ENCODE measurements at places on chromosomes 4 and X.
A peak's percentile ranks its signal among the peaks of the same experiment; 100 is the strongest.

GRCh38 chr4:24053934-24054333 is 164.1 kb upstream of the PPARGC1A start:
- no peaks in the 10 kb centered on the region for H3K4me1 ChIP-seq
- H3K27ac ChIP-seq: no peak overlapping the region
- H3K36me3 ChIP-seq: no peaks in the 10 kb centered on the region
- no peak overlapping the region for H3K4me3 ChIP-seq
- no peak for DNase-seq
- no peaks in the 10 kb centered on the region for H3K27me3 ChIP-seq

GRCh38 chr4:1210971-1211370 is 38.0 kb downstream of the CTBP1 start:
- no peak overlapping the region for H3K4me3 ChIP-seq
- no peaks in the 10 kb centered on the region for H3K27me3 ChIP-seq
- no peak for DNase-seq

GRCh38 chrX:6729626-6730025 is 194.7 kb upstream of the VCX3A start:
- H3K36me3 ChIP-seq: no peaks in the 10 kb centered on the region
- no peak for DNase-seq
- no peak overlapping the region for H3K27ac ChIP-seq

DNA sequence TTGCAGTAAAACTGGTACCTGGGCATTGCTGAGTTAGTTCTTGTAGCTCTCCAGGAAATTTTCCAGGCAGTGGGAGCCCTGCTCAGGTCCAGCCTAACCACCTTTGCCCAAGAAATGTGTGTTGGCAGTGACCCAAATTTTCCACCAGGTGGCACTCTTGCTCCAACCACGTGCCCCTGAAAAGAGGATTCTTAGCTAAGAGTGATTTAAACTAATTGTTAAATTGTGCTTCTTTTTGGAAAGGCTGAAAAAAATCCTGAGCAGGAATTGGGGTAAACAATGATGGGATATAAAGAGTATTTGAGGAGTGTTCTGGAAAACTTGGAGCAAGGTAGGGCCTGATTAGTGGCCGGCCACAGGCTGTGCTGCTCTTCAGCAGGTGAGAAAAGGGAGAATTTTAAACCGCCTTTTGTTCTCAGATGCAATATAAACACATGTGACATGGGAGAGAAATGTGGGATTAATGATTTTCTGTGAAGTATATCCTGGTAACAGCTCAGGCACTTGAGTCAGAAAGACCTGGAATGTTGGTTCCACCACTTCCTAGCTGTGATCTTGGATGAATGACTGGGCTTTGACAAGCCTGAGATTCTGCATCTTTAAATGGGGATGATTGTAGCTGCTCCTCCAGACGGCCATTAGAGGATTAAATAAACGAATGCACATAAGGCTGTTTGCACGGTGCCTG is 219.6 kb downstream of the PTTG2 start:
- H3K4me3 ChIP-seq: no peak overlapping the region
- no peaks in the 10 kb centered on the region for H3K36me3 ChIP-seq
- peak; percentile 67 for DNase-seq

GRCh38 chr4:140061194-140061593 is 92.8 kb downstream of the MAML3 start:
- H3K27ac ChIP-seq: no peak overlapping the region
- peak overlapping the region; percentile 46 for H3K4me3 ChIP-seq
- peaks cover 29% of the 10 kb centered on the region for H3K27me3 ChIP-seq

- H3K27ac ChIP-seq: no peak overlapping the region
- no peak for DNase-seq
- H3K4me3 ChIP-seq: no peak overlapping the region
- H3K36me3 ChIP-seq: no peaks in the 10 kb centered on the region
- H3K27me3 ChIP-seq: no peaks in the 10 kb centered on the region
- H3K4me1 ChIP-seq: no peaks in the 10 kb centered on the region
Measured at GRCh38 chr4:68404153-68404552, 43.1 kb upstream of the TMPRSS11E start.

DNA sequence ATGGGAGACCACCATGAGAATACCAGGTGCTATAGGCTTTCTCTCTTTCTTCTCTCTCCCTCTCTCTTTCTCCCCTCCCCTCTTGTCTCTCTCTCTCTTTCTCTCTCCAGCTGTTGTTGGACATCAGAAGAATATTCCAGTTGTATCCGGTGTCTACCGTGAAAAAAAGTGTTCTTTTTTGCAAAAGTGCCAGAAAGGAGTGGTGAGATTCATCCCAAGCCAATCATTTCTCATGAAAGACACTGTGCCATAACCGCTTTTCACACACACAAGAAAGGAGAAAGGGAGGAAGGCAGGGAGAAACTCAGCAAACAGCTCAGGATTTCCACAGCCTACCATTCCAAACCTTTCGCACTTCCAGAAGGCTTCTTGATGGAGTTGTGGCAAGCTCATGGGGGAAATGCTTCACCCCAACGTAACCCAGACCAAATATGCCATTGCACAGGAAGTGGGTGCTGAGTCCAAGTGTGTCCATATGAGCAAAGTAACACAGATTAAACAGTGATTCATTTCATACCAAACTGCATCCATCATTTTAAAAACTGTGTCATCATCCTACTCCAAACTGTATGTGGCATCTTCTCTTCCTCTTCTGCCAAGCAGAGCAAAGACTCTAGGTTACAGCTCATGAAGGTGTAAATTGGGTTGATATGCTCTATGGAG is 224.0 kb downstream of the APBB2 start:
- no peaks in the 10 kb centered on the region for H3K36me3 ChIP-seq
- no peaks in the 10 kb centered on the region for H3K4me1 ChIP-seq
- no peak overlapping the region for H3K4me3 ChIP-seq

- no peak overlapping the region for H3K27ac ChIP-seq
- no peaks in the 10 kb centered on the region for H3K36me3 ChIP-seq
Measured at GRCh38 chr4:8182858-8183725, 16.0 kb upstream of the SH3TC1 start.

DNA sequence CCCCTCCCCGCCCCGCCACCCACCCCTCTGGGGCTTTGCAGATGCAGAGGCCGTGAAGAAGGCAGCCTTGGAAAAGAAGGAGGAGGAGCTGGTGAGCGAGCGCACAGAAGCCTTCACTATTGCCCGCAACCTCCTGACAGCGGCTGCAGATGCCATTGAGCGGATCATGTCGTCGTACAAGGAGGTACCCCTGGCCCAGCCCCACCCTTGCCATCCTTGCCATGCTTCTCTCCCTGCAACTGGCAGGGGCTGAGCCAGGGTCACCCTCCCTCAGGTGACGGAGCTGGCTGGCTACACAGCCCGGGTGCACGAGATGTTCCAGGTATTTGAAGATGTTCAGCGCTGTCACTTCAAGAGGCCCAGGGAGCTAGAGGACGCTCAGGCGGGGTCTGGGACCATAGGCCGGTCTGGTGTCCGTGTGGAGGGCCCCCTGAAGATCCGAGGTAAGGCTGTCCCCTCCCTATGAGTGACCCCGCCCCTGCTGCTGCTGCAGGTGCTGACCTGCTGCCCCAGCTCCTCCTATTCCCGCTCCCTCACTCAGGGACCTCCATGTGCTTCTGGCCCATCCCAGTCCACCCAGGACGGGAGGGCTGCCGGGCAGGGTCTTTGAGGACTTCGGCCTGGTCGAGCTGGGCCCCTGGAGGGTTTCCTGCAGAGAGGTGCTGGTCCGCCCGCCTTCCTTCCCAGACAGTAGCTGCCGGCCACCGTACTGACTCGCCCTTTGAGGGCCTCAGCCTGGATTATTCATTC is 11.6 kb downstream of the ABCD1 start:
- peaks cover 4% of the 10 kb centered on the region for H3K36me3 ChIP-seq
- no peak for DNase-seq
- peaks cover 6% of the 10 kb centered on the region for H3K27me3 ChIP-seq

DNA sequence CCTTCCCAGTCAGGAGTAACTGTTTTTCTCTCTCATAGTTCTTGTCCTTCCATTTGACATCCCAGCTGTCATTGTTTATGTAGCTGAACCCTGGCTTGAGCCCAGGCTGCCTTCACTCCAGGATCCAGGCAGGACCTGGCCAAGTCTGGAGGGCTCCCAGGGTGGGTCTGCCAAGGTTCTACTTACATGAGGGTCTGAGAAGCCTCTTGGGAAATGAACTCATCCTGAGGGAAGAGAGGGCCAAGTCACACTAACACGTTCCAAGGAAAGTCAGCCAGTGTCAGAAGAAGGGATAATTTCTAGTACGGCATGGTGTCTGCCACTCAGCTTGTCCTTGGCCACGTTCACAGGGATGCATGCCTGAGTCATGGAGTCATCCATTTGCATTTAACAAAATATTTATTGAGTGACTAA is 54.8 kb upstream of the SRD5A3 start:
- H3K36me3 ChIP-seq: no peaks in the 10 kb centered on the region
- H3K27me3 ChIP-seq: no peaks in the 10 kb centered on the region
- DNase-seq: no peak
- no peaks in the 10 kb centered on the region for H3K4me1 ChIP-seq

DNA sequence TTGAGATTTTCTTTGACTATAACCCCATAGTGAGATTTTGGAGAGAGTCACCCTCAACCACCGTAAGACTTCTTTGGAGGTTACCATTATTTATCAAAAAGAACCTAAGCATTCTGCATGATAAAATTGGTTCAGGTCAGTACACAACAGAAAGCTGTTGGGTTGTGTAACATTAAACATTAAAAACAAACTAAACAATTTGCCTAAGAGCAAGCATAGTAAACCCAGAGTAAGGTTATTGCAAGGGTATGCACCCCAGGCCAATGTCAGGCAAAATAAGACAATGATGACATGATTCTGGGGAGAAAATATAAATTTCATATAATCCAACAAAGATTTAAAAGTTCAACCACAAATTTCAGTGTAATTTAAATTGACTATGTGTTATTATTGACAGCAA is 472.4 kb downstream of the SH2D1A start:
- no peaks in the 10 kb centered on the region for H3K4me1 ChIP-seq
- H3K4me3 ChIP-seq: no peak overlapping the region
- no peaks in the 10 kb centered on the region for H3K36me3 ChIP-seq
- no peak overlapping the region for H3K27ac ChIP-seq
- DNase-seq: no peak
- H3K27me3 ChIP-seq: peaks cover 19% of the 10 kb centered on the region

GRCh38 chrX:78029663-78030062 is 60.2 kb upstream of the PGAM4 start:
- no peaks in the 10 kb centered on the region for H3K27me3 ChIP-seq
- H3K27ac ChIP-seq: no peak overlapping the region
- no peaks in the 10 kb centered on the region for H3K4me1 ChIP-seq
- no peak for DNase-seq
- no peaks in the 10 kb centered on the region for H3K36me3 ChIP-seq

DNA sequence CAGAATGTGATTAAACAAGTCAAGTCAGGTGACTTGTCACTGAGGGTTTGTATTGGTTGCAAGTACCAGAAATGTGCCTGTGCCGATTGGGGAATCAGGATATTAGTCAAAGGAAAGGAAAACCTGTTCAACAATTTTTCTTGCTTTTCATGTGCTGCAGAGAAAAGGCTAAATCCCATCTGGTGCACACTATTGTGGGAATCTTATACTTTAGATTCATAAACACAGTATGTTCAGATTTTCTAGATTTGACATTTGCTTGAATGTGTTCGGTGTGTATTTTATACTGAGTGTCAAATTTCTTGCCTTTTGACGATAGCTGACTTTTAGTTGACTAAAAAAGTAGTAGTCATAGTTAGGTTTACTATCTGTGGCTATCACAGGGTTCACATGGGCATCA is 37.6 kb downstream of the GAB1 start:
- no peak for DNase-seq
- no peak overlapping the region for H3K4me3 ChIP-seq
- no peaks in the 10 kb centered on the region for H3K4me1 ChIP-seq

GRCh38 chr4:7792616-7793015 is 147.0 kb downstream of the AFAP1 start:
- DNase-seq: no peak
- peaks cover 2% of the 10 kb centered on the region for H3K36me3 ChIP-seq
- H3K4me1 ChIP-seq: no peaks in the 10 kb centered on the region
- H3K27me3 ChIP-seq: no peaks in the 10 kb centered on the region
- no peak overlapping the region for H3K27ac ChIP-seq

DNA sequence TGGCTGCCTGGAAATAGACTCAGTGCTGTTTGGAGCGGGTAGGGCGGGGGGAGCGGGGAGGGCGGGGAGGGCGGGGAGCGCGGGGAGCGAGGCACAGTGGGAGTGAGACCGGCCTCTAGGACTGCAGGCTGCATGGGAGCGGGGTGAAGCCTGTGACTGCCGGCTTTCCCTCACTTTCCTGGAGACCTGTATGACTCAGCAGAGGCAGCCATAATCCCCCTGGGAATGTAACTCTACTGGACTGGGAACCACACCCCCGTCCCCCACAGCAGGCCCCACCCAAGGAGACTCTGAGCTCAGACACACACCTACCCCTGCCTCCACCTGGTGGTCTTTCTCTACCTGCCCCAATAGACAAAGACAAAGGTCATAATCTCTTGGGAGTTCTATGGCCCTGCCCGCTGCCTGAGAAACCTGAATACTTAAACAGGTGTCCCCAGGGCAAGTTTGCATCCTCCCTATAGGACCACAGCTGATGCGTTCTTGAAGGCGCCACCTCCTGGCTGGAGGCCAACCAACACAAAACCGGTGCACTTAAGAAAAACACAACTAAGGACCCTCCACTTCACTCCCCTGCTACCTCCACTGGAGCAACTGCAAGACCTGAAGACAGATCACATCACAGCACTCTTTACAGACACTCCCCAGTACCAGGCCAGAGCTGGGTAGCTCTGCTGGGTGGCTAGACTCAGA is 18.0 kb downstream of the HDAC8 start:
- no peak for DNase-seq
- H3K36me3 ChIP-seq: no peaks in the 10 kb centered on the region
- peaks cover 9% of the 10 kb centered on the region for H3K27me3 ChIP-seq
- no peak overlapping the region for H3K27ac ChIP-seq

DNA sequence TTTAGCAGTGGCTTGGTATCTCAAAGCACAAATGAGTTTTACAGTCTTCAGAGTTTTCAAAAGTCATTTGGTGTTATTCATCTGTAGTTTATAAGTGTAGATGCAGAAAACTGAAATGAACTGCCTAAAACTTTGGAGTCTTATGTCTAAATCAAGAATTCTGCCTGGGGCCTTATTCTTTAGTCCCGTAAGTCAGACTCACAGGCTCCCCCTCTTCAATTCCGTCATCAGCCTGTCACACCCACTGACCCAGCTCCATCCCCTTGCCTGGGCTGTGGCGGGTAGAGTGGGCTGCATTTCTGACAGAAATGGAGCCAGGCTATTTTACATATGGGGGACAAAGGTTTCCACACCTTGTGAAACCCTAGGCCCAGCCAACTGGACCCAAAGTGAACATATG is 44.3 kb downstream of the TSPAN5 start:
- H3K27me3 ChIP-seq: no peaks in the 10 kb centered on the region
- H3K4me1 ChIP-seq: peaks cover 57% of the 10 kb centered on the region
- H3K4me3 ChIP-seq: peak overlapping the region; percentile 30
- no peaks in the 10 kb centered on the region for H3K36me3 ChIP-seq
- H3K27ac ChIP-seq: no peak overlapping the region

GRCh38 chrX:43525901-43526610 is 130.0 kb upstream of the MAOA start:
- H3K4me1 ChIP-seq: no peaks in the 10 kb centered on the region
- H3K4me3 ChIP-seq: no peak overlapping the region
- H3K36me3 ChIP-seq: no peaks in the 10 kb centered on the region

All from activated T-cell treated with anti-CD3 and anti-CD28 coated beads, Interleukin-2, amount 50 U/mL, for 72 hours (primary cell).